ENCODE measurements at places on chromosomes 4 and X.

- DNase-seq: no peak
These were observed 6.0 kb downstream of the CPZ start for GRCh38 chr4:8598391-8599090.

- DNase-seq: no peak
These were observed 327.0 kb upstream of the DKK2 start for GRCh38 chr4:107363125-107363524.

DNA sequence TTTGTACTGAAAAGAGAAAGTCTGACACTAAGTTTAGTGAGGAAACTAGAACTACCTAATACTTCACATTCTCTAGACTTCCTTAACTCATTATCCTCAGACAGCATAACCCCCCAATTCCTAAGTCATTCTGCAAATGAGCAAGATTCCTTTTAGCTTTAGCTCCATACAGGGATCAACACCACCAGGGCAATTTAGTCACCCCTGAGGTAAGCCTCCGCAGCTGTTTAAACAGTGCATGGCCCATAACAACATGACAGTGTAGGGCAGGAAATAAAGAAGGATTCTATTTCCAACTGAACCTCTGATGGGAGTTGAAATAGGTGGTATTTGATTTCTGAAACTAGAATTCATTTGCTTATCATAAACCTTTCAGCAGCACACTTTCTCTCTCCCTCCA is 112.8 kb upstream of the DKK2 start:
- no peak for DNase-seq

- DNase-seq: no peak
These were observed 26.2 kb upstream of the MXD4 start for GRCh38 chr4:2288051-2288541.

DNA sequence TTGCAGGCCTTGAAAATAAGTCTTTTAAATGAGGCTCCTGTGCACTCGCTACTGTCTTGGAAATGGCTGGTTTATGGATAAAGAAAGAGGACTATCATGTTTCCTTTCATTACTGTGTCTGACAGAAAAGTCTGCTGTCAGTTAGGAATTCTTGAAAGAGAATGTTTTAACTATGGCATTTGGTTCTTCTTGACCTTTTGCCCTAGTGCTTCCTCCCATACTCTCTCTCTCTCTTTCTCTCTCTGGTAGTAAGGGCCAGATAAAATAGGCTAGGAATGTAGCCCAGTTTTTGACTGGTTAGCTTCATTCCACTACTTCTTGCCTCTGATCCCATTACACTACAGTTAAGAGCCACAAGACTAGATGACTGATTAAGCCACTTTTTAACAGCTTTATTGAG is 29.8 kb downstream of the YY2 start:
- no peak for DNase-seq

DNA sequence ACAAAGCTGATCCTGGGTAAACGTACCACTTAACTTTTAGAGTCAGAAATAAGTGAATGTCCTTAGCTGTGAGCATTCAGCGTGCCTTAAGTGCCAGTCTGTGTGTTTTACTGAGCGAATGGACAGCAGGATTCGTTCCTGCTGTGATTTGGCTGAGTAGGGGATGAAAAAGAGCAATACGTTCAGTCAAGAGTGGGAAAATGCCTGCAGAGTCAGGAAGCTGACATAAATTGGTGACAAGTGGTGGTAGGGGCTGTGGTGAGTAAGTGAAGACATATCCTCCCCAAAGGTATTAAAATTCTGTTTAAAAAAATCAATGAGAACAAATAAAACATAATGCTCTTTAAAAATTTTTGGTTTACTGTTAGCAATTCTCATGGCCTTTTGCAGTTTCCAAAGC is 56.6 kb upstream of the TNIP3 start:
- DNase-seq: no peak

- DNase-seq: no peak
These were observed 108.2 kb upstream of the GPC4 start for GRCh38 chrX:133523526-133523925.

DNA sequence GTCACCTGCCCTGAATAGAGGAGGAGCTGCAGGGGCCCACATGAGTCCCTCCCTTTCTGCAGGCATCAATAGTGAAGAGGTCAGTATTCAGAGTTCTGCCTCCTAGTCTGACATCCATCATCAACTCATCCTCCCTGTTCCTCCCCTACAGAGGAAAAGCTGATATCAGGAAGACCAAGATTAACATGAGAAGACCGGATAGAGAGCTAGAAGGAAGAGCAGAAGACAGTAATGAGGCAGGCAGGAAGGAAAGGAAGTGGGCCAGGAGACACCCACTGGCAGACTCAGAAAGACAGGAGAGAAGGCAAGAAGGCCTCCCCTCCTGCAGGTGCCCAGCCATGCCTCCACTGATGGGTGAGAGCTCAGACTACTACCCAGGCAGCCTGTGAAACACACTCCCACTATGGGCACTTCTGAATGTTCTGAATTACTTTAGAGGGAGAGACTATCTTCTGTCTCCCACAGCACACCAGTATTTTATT is 74.6 kb downstream of the CC2D2A start:
- no peak for DNase-seq

DNA sequence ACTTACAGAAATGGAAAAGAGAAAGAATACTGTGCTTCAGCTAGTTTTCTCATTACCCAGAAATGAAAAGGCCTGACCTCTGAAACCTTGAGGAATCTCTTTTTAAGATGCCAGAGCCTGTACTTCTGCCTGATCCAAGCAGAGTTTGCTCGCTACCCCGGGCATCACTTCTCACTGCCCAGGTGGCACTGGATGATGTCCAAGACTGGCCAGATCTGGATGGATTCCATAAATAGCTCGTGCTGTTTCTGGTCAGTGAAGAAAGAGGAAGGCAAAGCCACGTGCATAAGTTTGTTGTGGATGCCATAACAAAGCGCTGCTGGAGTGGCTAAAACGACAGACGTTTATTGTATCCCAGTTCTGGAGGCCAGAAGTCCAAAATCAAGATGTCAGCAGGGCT is 133.5 kb downstream of the TBL1X start:
- DNase-seq: peak; percentile 43

DNA sequence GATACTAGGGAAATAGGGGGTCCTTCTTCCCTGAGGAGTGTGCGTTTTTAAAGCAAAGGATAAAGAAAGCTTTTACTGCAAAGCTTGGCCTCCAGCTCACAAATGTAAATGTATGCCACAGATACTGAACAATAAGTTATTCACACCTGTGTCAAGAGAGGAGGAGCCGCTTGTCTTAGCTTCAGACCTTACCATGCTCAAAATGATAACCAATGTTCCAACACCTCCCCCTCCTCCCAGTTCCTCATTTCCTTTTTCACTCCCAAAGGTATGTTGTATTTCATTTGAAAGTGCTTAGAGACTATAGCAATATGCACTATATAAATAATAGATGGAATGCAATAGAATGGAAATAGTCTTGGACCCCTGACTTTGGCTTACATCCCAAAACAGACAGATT is 47.0 kb upstream of the RAPGEF2 start:
- no peak for DNase-seq

- no peak for DNase-seq
These were observed 555 bp upstream of the PGM2 start for GRCh38 chr4:37825968-37826294.

DNA sequence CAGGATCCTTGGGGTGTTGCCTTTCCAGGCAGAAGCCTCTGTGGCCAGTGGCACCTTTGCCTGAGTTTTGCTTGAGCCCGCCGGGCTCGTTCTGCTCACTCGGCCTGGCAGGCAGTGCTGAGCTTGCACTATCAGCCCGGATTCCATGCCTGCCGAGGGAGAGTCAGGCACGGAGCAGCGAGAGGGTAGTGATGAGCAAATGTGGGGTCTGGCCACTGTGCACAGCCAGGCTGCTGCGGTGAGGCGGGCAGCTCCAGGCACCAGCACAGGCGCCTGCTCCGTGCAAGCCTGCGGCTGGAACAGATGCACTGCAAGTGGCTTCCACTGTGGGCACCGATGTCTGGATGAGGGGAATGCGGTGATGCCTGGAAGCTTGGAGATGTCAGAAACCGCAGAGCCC is 619.2 kb downstream of the RAPGEF2 start:
- no peak for DNase-seq

GRCh38 chr4:23245203-23245832 is 552.6 kb downstream of the GBA3 start:
- no peak for DNase-seq

- DNase-seq: no peak
These were observed 34.3 kb upstream of the PPP2R2C start for GRCh38 chr4:6506616-6507140.

Measured in renal cortical epithelial cell (primary cell).